ENCODE measurements at places on chromosomes 1 and 21.

DNA sequence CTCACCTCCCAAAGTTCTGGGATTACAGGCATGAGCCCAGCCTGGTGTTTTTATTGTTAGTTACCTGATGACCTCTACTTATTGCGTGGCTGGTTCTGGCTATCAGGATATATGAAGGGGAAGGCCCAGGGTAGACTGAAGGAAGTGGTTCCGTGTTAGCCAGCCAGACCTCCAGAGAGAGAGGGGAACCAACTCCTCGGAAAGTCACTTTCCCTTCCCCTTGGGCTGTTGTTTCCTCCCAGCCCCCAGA lies 2.5 kb upstream of the RCSD1 start:
- DNase-seq = no peak

- peak; percentile 66 for DNase-seq
Observed at GRCh38 chr1:179883040-179883744, 1.1 kb downstream of the TOR1AIP1 start.

DNA sequence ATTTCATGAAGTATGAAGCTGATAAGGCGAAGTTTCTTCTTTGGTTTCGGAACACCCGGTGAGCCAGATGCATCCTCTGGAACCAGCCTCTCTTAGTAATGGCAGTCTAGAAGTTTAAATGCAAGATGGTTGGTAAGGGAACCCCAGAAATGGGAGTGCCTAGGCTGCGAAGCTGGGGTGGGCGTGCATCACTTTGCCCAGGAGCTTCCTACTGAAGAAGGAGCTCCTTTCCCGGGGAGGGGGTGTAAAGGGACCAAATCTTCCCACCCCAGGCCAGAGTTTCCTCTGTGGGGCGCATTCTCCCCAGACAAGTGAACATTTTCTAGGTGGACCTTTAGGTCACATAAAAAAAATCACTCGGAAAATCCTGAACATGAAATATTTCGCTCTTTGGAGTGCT lies 4.4 kb downstream of the TFF2 start:
- peak; percentile 5 for DNase-seq

- no peak for DNase-seq
Observed at GRCh38 chr1:78779831-78780230, 130.2 kb downstream of the IFI44 start.

DNA sequence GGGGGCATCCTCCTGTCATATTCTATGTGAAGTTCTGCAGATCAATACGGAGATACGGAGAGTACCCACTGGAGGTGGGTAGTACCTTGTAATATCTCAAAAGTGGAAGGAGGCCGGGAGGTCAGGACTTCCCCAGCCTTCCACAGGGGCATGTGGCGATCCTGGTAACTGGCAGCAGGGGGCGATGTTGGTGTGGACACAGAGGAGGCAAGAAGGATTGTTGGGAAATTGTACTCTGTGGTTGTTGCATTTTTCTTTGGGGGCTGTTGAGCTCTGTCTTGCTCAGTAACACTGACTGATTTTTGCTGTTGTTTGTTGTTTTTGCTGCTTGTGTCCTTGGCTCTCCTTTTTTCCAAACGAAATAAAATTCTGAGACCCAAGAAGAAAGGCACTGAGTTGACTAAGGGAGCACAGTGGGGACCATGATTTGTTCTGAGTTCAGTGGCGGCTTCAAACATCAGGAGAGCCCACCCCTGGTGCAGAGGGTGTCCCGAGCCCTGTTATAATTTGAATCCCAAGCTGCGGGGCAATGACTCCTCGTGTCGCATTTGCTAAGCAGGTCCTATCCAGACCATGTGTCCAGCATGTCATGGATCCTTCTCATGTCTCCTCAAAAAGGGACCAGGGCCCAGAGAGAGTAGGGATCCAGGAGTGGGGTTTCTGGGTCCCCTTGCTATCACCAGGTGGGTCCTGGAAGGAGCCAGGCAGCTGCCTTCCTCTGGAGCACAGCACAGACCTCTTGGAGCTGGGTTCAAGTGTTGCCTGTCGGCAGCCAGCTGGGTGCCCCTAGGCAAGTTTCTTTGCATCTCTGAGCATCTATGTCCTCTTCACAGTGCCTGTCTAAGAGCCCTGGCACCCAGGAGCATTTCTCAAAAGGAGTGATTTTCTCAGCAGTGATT lies 22.8 kb downstream of the LHX4 start:
- DNase-seq = peak; percentile 84

- DNase-seq = no peak
Observed at GRCh38 chr1:64033667-64034220, 169.7 kb upstream of the UBE2U start.

- no peak for DNase-seq
Observed at GRCh38 chr1:74714429-74715235, 18.2 kb downstream of the CRYZ start.

GRCh38 chr1:5373281-5373680 lies 618.9 kb downstream of the NPHP4 start:
- no peak for DNase-seq

DNA sequence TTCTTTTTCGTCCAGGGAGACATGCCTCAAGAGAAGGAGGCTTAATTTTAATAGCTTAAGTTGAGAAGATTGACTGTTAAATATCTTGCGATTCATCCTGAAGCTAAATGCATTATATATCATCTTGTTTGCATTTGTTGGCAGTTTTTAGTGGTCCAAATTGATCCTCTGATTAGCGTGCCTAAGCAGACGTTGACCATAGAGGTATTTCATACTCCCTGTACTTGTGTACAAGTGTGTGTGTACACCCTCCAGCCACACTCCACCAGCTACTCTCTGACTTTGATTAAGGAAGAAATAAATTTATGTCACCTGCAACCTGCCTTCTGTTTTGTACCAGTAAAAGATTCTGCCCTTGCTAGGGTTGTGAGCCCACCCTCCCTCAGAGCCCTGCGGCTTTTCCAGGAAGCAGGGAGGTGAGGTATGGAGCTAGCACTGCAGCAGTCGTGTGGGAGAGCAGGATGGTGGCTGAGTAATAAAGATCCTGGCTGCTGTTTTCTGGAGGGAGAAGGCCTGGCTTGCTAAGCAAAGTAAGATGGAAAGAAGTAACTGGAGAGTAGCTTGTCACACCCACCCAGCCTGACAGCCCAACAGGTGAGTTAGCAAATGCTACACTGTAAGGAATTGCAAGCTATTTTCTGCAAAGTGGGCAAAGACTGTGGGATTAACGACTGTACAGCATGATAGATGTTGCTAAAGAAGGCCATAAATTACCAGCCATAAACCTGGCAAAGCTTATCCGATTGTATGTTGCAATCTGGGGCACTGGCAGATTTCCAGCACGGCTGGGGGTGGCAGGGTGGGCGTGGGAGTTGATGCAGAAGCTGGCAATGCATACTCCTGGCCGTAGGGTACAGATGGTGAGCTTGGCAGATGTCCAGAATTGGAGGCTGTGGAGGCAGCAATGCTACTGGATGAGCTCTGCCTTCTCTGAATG lies 170.2 kb downstream of the TNR start:
- no peak for DNase-seq

GRCh38 chr1:67159233-67159632 lies 7.0 kb upstream of the IL23R start:
- no peak for DNase-seq

- DNase-seq = no peak
Observed at GRCh38 chr1:209900734-209901133, 37.3 kb upstream of the SYT14 start.

DNA sequence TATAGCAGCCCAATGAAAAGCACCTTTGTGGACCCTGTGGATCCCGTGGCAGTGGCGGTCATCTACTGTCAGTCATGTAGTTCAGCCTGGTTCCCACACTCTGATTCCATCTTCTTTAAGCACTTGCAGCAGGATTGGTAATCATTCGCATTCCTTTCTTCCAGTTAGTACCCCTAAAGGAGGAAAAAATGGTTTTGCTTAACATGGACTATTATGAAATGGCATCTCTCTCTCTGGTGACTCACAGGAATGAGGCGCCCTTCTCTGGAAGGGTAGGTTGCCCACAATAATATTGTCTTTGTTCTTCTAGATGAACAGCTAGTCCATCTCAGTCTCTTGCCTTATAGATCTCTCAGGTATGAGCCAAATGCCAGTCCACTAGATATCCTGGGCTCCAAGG lies 127.9 kb upstream of the MROH9 start:
- DNase-seq = no peak

- no peak for DNase-seq
Observed at GRCh38 chr1:29043274-29043965, 80.3 kb downstream of the TMEM200B start.

- DNase-seq = no peak
Observed at GRCh38 chr21:14553422-14553821, 7.3 kb upstream of the SAMSN1 start.

GRCh38 chr1:225750420-225750819 lies 27.2 kb upstream of the SRP9 start:
- no peak for DNase-seq

- DNase-seq = no peak
Observed at GRCh38 chr1:111354584-111354983, 63.9 kb downstream of the CHIA start.

- DNase-seq = peak; percentile 74
Observed at GRCh38 chr1:231626951-231627614, 493 bp downstream of the DISC1 start.

- DNase-seq = no peak
Observed at GRCh38 chr1:202234331-202235002, 40.9 kb downstream of the LGR6 start.

- DNase-seq = no peak
Observed at GRCh38 chr1:26121854-26122773, 10.5 kb downstream of the PDIK1L start.

GRCh38 chr1:168032029-168032428 lies 95.2 kb upstream of the MPC2 start:
- DNase-seq = no peak

GRCh38 chr1:62321446-62321845 lies 2.2 kb upstream of the KANK4 start:
- DNase-seq = no peak

- DNase-seq = no peak
Observed at GRCh38 chr21:32001390-32001789, 128.6 kb downstream of the HUNK start.

DNA sequence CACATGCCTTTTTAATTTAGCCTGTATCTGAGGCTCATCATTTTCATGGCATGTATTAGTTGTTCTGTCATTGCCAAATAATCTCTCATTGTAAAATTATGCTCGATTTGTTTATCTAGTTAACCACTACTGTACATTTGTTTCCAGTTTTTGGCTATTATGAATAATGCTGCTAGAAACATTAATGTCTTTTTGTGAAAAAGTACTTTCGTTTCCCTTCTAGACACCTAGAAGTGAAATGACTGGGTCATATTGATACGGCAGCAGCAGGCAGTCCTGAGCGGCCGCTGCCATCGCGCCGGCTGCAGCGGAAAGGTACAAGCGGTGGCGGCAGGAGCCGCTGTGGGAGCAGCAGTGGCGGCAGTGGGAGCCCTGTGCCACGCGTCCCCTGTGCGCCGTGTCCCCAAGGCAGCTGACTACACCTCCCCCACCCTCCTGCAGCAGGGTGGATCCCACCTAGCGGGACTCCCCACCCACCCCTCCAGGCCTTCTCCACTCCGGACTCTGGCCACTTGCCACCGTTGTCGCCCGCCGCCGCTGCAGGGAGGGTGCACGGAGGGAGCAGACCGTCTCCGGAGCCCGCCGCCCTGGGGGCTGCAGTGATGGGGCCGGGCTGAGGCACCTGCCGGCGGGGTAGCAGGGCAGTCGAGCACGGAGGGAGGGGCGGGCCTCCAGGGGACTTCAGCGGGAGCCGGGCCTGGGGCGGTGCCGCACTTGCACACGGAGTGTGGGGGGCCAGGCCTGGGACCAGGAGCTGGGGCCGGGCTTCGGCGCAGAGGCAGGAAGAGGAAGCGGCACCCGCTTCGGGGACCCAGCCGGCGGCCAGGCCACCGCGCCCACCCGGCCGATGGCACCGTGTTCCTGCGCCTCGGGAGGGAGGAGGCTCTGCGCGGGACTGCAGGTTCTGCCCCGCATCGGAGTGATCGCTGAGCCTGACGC lies 66.8 kb upstream of the RGS7 start:
- DNase-seq = peak; percentile 27

DNA sequence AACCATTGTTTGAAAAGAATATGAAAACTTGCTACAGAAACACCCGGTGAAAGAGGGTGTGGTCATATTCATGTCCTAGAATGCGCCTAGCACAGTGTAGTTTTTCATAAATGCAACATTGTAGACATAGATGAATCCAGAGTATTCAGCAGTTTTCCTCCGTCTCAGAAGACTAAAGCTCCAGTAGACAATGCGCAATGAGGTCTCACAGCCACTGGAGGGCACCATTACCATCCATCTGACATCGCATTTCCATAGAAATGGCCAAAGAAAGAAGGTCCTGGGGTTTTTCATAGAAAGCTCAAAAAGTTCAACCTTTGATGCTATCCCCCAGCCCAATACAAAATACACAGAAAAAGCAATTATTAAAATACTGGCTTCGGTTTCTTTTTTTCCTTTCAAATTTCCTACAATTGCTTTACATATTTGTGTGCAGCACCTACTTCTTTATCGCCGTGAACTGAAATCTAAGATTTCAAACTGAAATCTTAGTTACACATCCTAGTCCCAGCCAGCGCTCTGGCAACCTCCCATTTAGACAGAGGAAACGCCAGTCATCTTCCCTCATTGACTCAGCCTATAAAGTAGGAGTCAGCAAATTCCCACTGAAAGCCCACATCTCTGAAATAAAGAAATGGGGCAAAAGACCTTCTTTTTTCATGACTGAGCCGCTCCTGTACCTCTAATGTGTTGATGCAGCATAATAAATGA lies 3.9 kb upstream of the CD58 start:
- peak; percentile 71 for DNase-seq

GRCh38 chr21:42554251-42554961 lies 40.8 kb downstream of the SLC37A1 start:
- DNase-seq = peak; percentile 8

DNA sequence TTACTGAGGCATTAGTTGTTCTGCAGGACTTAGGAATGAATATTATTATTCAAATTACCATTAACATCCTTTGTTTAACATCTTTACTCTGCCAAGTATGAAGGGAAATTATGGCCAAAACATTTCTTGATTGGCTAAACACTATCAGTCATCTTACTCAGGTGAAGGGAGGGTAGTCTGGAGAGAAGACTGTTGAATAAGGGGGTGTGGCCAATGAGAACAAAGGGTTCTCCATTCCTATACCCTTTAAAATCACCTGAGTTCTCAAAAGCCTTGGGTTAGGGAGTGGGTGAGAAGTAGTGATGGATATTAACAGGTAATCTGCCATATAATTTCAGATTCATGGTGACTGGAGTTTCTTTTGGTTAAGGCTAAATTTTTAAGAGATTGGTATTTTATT lies 19.3 kb downstream of the CRYZL1 start:
- DNase-seq = no peak

GRCh38 chr1:192993426-192994085 lies 65.6 kb downstream of the UCHL5 start:
- DNase-seq = no peak

DNA sequence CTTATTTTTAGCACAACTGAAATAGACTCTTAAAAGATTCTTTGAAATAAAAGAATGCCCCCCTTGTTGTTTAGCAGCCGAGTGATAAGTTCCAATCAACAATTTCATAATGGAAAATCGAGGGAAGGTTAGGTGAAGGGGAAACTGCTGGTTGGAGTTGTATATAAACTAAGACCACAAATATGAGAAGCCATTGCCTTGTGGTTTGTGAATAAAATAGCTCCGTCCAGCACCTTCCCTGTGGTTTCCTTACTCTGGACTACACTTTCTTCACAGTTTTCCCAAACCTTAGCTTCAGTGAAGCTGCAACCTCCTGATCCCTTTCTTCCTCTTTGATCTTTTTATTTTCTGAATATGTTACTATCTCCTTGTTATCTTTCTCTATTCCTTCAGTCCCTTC lies 6.7 kb upstream of the RAB3GAP2 start:
- no peak for DNase-seq
